ENCODE measurements at places on chromosomes 4 and X.

GRCh38 chrX:53196678-53197077 is 28.3 kb downstream of the KDM5C start:
- DNase-seq = no peak

DNA sequence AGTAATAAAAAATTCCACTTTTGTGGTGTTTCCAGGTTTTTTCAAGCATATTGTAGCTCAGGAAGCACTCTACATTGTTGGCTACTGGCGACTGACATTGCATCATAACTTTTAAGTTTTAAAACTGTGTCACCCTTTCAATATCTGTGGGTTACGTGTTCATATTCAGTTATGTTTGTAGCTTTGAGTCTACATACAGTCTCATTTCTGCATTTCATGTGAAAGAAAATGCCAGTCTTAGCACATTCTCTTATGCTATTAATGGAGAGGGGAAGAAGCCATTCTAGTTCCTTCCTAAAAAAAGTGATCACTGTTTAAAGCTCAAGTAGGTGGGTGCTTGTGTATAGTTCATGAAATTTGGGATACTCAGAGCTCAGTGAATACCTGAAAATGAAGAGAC is 38.1 kb downstream of the DIAPH2 start:
- DNase-seq = no peak

DNA sequence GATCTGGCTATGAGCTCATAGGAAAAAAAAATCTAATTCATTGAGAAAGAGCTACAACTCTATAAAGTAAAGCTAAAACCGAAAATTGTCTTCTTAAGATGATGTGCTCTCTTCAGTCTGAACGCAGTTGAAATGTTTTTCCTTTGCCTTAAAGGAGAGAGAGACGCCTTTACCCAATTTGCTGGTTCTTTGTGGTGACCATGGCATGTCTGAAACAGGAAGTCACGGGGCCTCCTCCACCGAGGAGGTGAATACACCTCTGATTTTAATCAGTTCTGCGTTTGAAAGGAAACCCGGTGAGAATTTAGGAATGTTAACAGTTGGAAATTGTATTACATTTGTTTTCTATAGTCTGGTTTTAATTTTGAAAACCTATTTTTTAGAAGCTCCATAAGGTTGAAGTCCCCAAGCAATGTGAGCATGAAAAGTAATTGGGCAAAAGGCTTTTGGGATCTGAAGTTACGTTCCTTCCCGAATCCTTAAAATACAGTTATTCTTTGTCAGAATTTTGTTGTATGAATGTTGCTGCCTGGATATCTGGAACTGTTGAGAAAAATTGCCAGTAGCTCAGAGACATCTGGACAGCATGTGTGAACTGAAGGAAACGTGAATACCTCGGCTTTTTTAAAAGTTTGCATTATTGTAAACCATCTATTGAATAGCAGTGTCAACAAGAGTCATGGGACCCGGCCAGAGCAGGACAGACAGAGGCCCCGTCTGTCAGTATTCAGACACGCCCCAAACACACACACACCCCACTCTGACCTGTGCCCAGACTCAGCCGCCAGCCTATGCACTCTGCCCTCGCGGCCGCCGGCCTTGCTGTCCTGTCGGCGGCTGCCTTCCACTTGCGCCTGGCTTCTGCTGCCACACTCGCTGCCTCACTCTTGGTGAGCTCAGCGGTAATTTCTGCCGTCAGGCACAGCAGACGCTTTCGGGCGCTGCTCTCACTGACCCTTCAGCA is 9.9 kb downstream of the PIGG start:
- no peak for DNase-seq

- DNase-seq = no peak
Measured at GRCh38 chr4:112808001-112808400, 171.1 kb downstream of the LARP7 start.

GRCh38 chr4:53592686-53593501 is 1.6 kb upstream of the LNX1 start:
- no peak for DNase-seq

- DNase-seq = no peak
Measured at GRCh38 chr4:727576-727975, 21.9 kb downstream of the PCGF3 start.

GRCh38 chrX:118503260-118504041 is 7.8 kb downstream of the DOCK11 start:
- DNase-seq = no peak

DNA sequence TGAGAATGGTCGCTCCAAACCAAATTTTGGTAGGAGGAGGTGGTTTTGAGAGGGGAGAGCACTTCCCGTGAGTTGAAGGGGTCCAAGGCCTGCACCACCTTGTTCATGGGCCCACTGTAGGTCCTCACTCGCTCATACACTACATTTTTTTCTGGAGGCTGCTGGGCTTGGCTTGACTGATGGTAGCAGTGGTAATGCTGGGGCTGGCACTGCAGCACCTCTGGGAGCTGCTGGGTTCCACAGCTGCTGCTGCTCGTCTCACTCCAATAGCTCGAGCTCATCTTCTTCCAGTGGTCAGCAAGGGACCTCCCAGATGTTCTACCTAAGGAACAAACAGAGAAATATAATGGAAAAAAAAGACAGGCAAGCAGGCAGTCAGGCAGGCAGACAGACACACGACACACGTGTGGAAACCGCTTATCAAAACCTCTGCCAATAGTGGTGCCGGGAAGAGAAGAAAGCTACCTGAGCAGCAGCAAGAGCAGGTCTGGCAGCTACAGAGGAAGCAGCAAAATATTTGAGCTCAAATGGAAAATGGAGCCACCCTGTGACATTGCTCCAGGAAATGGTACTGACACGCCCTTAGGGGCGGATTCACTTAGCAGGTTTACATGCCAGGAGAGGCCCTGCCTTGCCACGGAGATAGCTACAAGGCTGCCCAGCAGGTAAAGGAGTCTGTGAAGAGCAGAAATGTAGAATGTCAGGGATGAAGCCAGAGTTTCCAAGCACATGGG is at the start of gene POF1B:
TSS of gene POF1B (minus strand) at position 492 of the 734 bp plus-strand sequence. CDS start at position 281, 211 bp downstream.
- DNase-seq = no peak

- no peak for DNase-seq
Measured at GRCh38 chrX:42585842-42586621, 191.9 kb downstream of the PPP1R2C start.

DNA sequence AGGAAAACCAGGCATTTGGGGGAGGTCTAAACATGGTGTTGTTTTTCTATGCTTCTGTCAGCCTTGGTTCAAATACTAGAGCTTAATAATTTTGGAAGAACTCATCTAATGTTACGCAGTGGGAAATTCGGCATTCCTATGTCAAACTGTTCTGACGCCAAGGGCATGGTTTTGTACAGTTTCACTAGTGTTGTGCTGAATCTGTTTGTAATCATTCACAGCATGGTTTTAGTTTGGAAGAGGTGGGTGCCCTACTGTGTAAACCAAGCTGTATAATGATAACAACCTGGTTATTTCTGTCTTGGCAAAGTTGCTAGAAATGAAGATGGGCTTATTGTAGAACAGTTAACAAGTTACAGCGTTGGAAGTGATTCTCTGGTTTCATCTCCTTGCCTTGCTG is 5.2 kb downstream of the DDX3X start:
- DNase-seq = no peak

DNA sequence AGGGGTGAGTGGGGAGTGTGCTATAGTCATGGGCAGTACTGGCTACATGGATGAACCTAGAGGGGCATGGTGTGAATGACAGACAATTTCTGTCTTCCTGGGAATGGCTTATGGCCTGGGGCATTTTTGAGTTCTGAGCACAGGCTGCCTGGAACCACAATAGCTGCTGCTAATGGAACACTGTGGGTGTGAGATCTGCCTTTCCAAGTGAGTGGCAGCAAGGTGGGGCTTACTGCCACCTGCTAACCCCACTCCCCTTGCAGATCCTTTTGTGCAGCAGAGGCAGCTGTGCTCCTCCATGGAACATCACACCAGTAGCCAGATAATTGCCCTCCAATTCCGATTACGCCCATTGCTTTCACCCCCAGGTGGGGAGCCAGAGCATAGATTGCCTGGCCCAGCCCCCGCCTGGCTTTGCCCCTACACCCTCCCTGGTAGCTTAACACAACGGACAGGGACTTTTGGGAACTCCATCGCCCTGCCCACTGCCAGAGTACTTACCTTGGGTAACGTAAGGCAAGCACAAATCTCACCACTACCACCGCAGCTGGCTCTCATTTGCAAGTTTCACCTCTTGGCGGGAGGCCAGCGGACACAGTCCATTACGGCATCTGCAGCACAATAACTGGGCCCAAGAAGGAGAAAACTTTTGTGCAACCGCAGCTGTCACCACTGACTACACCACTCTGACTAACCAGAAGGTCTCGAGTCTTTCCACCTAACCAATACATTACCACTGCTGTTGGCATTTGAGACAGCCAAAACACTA is 421.2 kb upstream of the NWD2 start:
- DNase-seq = no peak

All from SW 1271 (cell line).